ENCODE measurements at places on chromosomes 7 and 10.

GRCh38 chr7:135459076-135459475 is 50.8 kb downstream of the CNOT4 start:
- no peak for DNase-seq

GRCh38 chr10:63593576-63593975 is 72.4 kb downstream of the REEP3 start:
- peak; percentile 52 for DNase-seq

- DNase-seq: peak; percentile 70
These were observed 3.0 kb upstream of the PLAU start for GRCh38 chr10:73907841-73908517.

- DNase-seq: peak; percentile 70
These were observed 227.8 kb upstream of the INHBA start for GRCh38 chr7:41930538-41931262.

DNA sequence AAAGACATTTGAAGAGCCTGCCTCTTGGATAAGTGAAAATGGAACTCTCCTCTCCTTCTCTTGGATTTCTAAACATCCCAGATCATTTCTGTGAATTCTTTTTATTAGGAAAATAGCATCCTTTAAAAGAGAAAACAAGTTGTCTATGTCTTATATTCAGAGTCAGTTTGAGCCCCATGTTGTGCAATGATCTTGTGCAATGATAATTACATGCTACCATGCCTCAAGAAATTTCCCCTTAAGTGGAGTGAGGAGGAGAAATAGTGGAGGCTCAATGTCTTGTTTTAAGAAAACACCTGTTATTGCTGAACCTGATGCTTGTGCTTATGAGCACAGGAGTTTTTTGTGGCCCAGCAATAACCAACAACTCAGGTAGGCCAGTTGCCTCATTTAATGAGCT is 103.6 kb downstream of the NPSR1 start:
- peak; percentile 70 for DNase-seq

DNA sequence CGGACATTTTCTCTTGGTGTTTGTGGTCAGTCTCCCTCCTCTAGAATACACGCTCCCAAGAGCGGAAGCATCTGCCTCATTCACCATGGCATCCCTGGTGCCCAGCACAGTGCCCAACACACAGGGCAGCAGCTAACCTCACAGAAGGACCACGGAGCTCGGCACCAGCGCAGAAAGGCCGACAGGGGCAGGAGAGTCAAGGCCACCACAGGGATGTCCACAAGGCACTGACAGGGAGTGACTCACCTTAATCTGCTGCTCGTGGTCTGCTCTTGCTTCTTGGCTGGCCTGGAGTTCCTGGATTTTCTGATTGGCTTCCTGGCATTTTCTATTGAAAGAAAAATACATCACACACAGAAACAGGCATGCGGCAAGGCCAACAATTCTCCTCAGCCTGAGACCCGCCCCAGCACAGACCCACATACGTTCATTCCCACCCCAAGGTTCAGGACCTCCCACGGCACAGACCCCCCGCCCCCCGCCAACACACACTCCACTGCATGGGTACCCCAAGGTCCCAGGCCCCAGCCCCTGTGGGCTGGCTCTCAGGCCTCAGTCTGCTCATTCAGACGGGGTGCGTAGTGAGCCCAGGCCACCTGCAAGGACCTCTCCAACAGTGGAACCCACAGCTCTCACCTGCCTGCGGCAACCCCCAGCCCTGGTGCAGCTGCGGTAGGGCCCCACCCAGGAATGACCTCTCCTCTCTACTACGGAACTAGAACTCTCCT is 14.9 kb downstream of the MAD1L1 start:
- peak; percentile 30 for DNase-seq

GRCh38 chr10:5904227-5904626 is 14.2 kb downstream of the FBH1 start:
- DNase-seq: no peak

GRCh38 chr7:114085313-114085591 is 166.4 kb upstream of the PPP1R3A start:
- DNase-seq: no peak

DNA sequence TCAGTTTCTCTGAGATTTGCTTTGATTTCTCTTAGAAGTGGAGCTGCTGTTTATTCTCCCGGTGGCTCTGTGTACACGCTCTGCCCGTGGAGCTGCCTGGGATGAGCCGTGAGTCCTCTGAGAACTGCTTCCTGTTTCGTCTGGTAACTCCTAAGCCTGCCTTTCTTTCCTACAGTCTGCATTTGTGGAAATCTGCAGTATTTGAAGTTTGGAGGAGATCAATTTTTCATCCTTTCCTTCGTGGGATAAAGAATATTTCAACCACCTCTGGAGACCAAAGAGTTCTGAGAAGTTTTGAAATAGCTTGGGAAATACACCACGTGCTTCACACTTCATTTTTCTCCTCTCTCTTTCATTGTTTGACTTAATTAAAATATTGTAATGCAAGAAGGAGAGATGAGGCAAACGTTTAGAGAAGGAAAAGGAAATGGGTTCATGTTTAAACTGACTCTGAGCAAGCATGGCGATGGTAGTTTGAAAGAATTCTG is 311.9 kb downstream of the LRMDA start:
- no peak for DNase-seq

DNA sequence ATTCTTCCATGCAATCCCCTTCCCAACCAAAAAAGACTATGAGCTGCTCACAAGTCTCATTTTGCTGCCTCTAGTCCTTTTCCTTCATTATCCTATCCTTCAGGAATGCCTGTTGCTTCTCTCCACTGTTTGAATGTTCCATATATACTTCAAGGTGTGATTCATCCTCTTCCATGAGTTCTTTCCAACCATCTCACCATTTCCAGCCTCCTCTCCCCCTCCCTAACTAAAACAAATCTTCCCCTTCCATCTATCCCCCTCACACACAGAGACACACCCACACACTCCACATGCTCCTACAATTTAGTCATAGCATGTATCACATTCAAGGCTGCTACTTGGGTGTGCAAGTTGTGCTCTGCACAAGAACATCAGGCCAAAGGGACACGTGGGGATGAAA is 254.3 kb downstream of the DYNC1I1 start:
- no peak for DNase-seq

DNA sequence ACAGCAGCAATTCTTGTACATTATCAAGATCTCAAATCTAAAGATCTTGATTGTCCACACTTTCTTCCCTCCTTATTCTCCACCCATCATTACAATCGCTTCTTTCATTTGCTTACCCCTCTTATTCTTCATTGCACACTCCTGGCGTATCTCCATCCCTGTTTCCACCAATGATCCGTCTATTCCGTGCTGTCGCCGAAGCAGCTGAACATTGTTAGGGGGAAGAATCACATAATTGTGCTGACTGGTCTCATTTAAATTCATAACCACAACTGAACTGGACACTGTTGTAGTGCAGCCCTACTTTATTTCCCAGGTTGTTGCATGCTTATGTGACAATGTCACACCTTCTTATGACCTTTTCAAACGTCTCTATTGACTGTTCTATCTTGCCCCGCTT is 18.9 kb upstream of the NRP1 start:
- DNase-seq: no peak

DNA sequence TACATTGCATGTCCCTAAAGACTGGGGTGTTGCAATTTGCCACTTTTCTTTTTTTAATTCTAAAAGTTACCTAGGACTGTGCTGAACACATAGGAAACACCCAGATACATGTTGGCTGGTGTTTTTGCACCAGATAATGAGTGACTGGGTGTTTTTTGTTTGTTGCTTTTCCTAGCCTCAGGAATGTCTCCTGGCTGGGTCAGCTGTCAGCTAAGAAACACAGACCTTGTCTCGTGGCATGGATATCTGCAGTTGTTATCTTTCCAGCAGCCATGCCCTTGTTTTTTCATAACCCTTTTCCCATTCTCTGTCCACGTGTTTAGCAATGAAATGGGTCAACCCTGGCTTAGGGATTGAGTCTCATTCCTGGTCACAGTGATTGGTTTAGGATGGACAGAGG is 433.9 kb upstream of the ZMIZ1 start:
- peak; percentile 93 for DNase-seq

DNA sequence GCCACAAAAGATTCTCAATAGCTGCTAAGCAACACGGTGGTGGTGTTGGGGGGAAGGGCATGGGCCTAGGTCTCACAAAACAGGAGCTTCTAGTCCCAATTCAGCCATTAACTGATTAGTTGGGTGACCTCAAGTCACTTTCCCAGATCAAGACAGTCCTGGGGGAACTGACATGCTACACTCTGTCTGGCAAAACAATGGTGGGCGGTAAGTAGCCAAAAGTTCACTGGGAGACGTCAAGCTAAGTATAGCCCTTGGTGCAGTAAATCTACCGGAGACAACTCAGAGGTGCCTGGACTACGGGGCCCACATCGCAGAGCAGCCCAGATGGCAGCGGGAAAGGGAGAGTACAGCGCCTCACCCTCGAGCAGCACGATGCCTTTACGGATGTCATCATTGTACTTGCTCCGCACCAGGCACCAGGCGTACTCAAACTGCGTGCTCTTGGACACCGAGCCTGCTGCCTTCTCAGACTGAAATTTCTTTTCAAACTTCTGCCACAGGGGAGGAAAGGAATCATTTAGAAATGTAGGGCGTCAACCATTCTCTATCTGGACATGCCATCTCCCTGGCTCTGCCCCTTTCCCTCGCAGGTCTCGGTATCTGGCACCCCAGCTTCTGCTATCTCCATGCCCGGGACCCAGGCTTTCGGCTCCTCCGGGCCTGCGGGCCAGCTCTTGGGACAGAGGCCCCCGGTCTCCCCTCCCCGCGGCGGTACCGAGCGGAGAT is 1.1 kb downstream of the FIS1 start:
- DNase-seq: peak; percentile 57

DNA sequence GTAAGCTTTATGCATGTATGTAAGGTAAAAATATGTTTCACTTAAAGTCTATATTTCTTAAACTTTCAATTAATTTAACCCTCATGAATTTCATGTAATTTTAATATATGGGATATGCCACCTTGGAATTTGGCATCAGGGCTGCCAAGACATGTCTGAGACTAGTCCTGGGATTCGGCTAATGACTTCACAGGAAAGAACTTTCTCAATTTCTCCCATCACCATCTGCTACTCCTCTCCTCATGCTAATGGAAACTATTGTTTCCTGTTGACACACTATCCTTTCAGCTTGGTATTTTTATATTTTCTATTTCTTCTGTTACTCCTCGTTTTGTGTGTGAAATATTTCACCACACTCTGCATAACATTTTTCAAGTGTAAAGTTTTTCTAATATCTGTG is 205.9 kb downstream of the ARL4A start:
- DNase-seq: no peak

DNA sequence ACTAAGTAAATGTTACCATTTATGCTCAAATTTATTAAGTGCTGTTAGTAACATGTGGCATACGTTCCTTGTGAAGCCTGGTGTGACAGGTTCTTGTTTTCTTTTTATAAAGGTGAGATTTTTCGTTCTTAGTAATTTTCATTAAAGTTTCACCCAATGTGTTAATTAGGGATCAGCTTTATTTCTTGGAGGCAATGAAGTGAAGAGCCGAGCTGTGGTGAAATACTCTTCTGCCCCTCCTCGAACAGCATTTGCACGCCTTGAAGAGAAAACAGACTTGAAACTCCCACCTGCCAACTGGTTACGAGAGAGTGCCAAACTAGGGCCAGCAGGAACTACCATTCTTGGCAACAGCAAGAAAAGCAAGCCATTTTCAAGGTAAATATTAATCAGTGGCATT is 1.5 kb downstream of the EDRF1 start:
- no peak for DNase-seq

DNA sequence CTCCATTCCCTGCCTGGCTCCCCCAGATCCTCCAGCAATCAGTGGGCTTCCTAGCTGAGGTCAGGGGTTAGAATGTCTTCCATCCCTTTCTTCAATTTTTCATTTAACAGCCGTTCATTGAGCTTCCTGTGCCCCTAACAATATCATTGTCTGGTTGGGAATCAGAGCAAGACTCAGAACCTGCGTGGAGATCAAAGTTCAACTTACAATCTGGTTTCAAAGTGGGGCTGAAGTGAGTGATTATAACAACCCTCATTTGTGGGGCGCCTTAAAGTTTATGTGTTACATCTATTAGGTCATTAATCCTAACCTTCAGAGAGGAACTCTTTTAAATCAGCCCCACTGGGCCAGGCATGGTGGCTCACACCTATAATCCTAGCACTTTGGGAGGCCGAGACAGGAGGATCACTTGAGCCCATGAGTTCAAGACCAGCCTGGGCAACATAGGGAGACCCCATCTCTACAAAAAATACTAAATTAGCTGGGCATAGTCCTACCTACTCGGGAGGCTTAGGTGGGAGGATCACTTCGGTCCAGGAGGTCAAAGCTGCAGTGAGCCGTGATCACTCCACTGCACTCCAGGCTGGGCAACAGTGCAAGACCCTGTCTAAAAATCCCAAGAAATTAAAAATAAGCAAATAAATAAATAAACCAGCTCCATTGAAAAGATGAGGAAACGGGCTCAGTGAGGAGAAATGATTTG is 45.4 kb upstream of the SLF2 start:
- no peak for DNase-seq

GRCh38 chr10:60334991-60335390 is 54.7 kb downstream of the ANK3 start:
- no peak for DNase-seq

DNA sequence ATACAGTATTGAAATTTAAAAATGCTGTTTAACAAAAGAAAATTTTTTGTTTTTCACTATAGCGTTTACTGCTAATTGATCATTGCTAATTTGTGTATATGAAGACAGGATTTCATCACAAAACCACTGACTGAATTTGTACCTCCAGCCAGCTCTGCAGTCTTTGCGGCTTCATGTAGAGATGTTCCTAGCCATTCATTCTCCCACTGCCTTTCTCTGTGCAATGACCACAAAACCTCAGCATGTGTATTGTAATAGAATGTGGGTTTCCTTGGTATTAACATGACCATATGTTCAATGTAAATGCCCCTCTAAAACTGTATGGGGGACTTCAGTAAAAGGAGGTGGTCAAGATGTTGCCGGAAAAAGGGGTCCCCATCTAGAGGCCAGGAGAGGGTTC is 81.1 kb upstream of the STEAP1B start:
- no peak for DNase-seq

DNA sequence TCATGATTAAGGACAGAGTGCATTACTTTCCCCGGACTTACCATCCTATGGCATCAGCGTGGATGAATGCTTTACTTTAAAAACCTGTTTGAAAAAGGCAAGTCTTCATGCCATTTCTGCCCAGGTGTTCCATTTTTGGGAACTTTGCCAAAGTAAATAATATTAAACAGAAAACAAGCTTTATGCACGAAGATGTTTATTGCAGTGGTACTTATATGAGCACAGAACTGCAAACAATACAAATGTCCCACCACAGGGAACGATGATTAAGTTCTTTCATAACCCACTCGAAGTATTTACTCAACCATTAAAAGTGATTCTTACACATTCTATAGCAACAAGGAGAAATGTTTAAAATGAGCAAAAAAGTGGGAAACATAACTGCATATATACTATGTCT is 109.7 kb upstream of the GDF10 start:
- no peak for DNase-seq

GRCh38 chr7:134067164-134067563 is 60.0 kb upstream of the LRGUK start:
- no peak for DNase-seq

DNA sequence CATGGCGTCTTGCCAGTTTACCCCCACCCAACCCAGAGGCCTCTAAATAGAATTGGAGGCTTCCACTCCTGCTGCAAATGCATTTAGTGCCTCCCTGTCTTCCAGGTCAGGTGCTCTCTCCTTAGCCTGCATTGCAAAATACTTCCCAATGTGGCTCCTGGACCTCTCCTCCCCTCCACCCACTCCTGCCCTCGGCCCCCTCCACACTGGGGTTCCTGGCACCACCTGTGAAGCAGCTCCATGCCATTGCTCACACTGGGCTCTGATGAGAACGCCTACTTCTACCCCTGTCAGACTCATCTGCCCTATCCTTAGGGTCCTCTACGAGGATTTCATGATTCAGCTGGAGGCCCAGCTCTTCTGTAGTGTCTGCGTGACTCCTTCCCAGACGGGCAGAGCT is 37.4 kb downstream of the C10orf120 start:
- no peak for DNase-seq
